SK-N-SH (cell line): ENCODE measurements at places on chromosomes 7 and 10. TPM values are rescaled to one million over a fixed set of nuclear protein-coding genes. Genes with fewer than 3 reads are reported as not detected.

The UNCX gene
- not detected in 2 replicates for polyA plus RNA-seq

The LRRN3 gene
- polyA plus RNA-seq, result 2.1 and 4.1 TPM in 2 replicates

The GPR85 gene
- polyA plus RNA-seq, result 2.9 and 4.3 TPM in 2 replicates

The NEUROG3 gene
- not detected in 2 replicates for polyA plus RNA-seq

- no peak for DNase-seq
- no peaks in the 10 kb centered on the region; the same call in 1 of the 2 replicates for H3K36me3 ChIP-seq
- no peak overlapping the region for H3K4me3 ChIP-seq
Observed at GRCh38 chr10:16811765-16812164, 5.5 kb downstream of the RSU1 start.

- H3K36me3 ChIP-seq, result no peaks in the 10 kb centered on the region
- H3K4me3 ChIP-seq, result no peak overlapping the region
- no peak overlapping the region for H3K27ac ChIP-seq
- peak; percentile 37 for DNase-seq
- H3K27me3 ChIP-seq, result no peaks in the 10 kb centered on the region
Observed at GRCh38 chr7:375901-376305, 85.9 kb downstream of the FOXL3 start.

DNA sequence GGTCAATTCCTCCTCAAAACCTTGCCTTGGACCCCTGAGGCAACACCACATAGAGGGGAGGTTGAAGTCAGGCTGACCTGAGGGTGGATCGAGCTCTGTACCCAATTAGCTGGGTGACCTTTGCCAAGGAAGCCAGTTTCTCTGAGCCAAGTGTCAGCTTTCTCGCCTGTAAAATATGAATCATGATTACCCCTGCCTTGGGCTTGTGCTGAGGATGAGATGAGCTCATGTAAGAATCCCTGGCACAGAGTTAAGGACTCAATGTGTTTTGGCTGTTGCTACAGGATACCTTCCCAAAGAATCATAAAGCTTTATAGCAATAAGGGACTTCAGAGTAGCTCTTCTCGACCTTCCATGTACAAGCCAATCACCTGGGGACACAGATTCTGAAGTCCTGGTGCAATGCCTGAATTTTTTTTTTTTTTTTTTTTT lies 43.5 kb upstream of the CACUL1 start:
- H3K27ac ChIP-seq, result no peak overlapping the region
- no peaks in the 10 kb centered on the region for H3K36me3 ChIP-seq
- DNase-seq, result no peak
- H3K27me3 ChIP-seq, result no peaks in the 10 kb centered on the region
- no peaks in the 10 kb centered on the region for H3K4me1 ChIP-seq
